ENCODE measurements at places on chromosomes 4 and X.

GRCh38 chrX:69614886-69615285 lies 1.0 kb upstream of the EDA start:
- peak; percentile 10 for DNase-seq

DNA sequence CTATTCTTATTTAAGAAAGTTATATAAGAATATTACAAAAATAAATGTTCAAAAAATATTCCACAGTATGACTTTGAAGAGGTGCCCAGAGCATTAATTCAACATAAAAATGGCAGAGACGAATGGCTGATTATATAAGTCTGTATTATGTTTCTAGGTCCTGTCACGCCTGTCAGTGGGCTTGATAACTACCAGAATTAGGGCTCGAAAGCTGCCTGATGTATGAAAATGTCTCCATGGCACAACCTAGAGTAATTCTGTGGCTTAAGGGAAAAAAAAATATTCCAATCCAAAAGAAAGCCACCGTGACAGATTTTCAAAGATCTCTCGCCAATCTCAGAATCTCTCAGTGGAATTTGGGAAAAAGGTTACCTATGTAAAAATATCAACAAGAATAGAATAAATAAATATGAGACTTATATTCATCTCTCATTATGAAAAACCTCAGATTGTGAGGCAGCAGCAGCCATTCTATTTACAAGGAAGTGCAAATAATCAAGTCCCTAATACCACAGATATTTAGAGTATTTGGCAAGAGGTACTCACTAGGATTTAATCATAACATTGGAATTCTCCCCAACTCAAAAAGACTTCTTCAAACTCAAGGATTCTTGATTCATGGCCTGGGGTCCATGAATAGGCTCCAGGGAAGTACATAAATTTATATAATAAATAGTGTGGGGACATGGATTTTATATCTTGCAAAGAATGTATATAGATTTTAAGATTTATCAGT lies 489.1 kb upstream of the INTU start:
- DNase-seq: no peak

DNA sequence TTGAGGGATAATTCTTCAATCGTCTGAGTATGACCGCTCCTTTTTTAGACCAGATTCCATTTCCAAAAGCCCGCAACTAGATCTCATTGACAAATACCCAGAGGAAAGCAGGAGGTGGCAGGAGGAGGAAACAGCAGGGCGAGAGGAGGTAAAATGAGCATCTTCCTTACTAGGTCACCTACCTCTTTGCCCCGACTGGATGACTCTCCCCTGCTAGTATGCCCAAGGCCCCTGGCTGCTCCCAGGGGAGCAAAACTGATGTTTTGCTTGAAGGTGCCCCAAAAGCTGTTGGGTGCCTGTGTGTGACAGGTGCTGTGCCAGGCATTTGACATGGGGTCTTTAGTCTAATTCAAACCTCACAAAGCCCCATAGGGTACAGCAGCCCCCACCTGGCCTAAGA lies 48.9 kb downstream of the C4orf50 start:
- no peak for DNase-seq

GRCh38 chr4:28106155-28106554 lies 1245.5 kb downstream of the STIM2 start:
- no peak for DNase-seq

GRCh38 chr4:158845311-158846041 lies 76.7 kb downstream of the FNIP2 start:
- no peak for DNase-seq

GRCh38 chrX:106606571-106606970 lies 5.2 kb upstream of the RADX start:
- no peak for DNase-seq

GRCh38 chrX:101986586-101986985 lies 54.8 kb upstream of the ZMAT1 start:
- DNase-seq: no peak

DNA sequence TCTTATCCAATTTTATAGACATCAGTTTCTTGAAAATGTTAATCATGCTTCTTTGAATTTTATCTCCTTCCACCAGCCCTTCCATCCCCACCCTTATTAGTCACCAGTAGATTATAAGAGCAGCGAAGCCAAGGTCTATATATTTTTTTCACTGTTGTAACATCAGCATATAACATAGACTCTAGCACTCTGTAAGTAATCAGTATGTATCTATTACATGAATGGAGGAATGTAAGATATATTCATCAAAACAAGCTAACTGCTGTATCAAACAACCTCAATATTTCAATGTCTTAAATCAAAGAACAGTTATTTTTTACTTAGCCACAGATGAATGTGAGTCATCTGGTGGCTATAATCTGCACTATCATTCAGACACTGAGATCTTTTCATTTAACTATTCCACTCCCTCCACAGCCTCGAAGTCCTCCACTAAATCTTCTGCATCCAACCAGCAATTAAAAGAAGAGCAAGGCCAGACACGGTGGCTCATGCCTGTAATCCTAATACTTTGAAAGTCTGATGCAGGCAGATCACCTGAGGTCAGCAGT lies 178.9 kb downstream of the CENPC start:
- DNase-seq: peak; percentile 86

- peak; percentile 42 for DNase-seq
These were observed 95.8 kb downstream of the ATXN3L start for GRCh38 chrX:13223868-13224567.

- DNase-seq: peak; percentile 64
These were observed 171.7 kb downstream of the SHROOM3 start for GRCh38 chr4:76606645-76607265.

- no peak for DNase-seq
These were observed 1469.0 kb upstream of the PABPC4L start for GRCh38 chr4:135670548-135670947.

DNA sequence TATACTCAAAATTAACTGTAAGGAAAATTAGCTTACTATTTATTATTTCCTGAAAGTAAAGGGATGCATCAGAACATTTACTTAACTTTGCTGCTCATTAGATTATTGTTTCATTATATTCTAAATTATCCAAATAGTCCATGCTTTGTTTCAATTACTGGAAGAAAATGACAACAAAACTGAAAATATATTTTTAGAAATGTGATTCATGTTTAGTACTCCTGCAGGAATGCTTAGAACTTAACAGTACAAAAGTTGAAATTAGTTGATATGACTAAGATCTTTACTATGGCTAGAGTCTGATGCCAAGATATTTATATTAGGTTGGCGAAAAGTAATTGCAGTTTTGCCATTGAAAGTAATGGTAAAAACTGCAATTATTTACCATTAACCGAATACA lies 660.5 kb upstream of the PABPC4L start:
- no peak for DNase-seq

DNA sequence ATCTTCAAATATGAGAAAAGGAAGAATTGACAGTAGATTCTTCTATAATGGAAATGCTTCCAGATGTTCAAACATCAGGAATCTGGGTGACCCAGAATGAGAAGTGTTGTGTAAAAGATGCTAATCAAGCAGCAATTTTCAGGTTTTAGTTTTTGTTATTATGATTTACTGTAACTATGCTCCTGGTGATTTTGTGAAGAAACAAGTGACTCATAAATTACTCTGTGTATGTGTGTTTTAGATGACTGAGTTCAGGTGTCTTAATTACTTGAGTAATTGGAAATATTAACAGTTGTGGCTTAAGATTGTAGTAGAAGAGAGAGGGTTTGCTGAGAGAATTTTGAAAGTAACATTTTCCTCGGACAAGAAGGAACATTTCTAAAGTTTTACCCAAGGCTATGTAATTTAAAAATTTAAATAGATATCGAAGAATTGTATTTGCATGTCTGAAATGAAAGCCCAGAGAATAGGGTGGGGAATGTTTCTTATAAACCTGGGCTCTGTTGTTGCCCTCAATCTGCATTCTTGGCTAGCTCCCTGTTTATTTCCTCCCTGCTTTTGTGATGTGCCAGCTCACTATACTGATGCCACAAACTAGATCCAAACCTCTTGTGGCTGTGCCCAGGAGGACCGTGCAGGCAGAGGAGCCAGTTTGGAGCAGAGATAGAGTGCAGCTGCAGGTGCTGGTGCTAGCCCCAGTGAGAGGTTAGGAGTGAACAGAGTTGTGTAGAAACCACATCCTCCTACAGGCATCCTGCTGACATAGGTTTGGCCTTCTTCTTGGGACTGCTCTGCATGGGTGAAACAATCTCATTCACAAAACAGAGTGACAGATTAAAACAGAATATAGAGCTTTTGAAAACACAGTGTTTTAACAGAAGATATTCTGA lies 25.4 kb upstream of the TNIP3 start:
- DNase-seq: no peak

- DNase-seq: no peak
These were observed 329.2 kb upstream of the EPHA5 start for GRCh38 chr4:65999518-65999871.

DNA sequence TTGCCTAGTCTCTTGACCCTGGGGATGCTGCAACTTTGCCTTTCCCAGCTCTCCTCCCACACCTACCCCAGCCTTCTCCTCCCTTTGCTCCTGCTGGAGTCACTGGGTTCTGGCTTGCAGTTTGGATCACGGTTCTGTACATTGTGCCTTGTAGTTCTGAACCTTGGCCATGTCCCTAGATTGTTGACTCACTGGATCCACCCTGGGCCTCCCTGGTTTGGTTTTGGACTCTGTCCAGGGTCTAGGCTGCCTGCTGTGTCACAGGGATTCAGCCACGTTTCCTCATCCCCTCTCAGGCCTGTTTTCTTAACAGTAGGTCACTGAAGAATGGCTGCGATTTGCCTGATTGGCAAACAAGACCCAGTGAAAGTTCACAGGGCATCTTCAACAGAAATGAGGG lies 11.5 kb upstream of the GABRE start:
- DNase-seq: no peak

GRCh38 chr4:169464080-169464479 lies 148.3 kb downstream of the NEK1 start:
- no peak for DNase-seq

GRCh38 chr4:80229590-80229989 lies 32.3 kb downstream of the PRDM8 start:
- no peak for DNase-seq

DNA sequence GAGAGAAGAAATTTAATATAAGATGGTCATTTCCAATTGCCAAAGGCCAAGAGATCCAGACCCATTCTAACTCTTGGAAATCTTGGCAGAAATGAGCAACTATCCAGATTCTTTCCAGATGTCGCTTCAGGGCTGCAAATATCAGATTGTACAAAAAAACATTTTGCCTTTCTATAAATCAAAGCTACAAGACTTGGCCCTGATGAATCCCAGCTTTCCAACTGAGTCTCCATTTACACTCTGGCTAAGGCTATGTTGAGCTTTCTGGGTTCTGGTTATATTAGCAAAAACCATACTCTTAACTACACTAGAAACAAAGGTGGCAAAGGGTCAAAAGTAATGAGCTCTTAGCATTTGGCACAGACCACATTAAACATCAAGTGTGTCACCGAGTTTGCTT lies 345.8 kb downstream of the OPHN1 start:
- no peak for DNase-seq

DNA sequence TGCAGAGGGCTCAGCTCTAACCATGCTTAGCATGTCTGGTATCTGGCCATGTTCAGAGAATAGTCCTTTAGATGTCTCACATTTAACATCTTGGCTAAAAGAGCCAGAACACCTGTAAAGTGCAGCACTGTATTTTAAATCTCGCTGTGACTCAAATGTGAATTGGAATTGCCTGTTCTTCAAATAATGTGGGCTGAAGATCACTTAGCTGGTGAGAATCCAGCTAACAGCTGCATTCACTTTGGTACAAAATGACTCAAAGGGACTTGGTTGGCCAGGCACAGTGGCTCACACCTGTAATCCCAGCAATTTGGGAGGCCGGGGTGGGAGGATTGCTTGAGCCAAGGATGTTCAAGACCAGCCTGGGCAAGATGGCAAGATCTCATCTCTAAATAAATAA lies 63.5 kb upstream of the PLAC8 start:
- no peak for DNase-seq

GRCh38 chrX:7127056-7127455 lies 20.5 kb upstream of the STS start:
- no peak for DNase-seq

DNA sequence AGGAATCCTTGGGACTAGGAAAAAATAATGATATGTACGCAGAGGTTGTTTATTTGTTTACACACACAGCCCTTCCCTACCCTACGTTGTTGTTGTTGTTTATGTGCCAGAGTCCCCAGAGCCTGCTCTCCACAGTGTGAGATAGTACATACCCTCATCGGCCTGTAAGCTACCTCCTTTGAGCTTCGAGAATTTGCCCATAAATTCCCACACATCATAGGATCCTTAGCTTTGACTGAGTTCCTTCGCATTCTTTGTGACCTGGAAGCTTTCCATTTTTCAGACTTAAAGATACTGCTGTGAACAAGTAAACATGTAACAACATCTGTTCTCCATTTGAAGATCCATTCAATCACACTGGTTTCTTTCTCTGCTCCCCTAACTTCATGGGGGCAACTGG lies 114.5 kb downstream of the IRF2 start:
- DNase-seq: peak; percentile 61

DNA sequence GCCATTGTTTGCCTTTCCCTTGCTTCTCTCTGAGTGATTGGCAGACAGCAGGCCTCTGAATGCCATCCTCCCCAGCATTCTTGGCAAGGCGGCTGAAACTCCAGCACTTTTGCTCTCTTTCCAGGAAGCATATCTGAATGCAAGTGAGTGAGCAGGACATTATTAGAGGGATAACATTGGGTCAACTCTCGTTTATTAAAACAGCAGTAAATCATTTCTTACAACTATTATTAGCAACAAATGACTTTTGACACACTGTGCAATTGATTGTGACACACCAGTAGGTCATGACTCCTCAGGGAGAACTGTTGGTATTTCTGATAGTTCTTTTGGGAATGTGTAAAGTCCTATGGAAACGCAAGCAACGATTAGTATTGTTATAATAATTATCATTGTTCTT lies 103.8 kb downstream of the EFNB1 start:
- DNase-seq: peak; percentile 59

DNA sequence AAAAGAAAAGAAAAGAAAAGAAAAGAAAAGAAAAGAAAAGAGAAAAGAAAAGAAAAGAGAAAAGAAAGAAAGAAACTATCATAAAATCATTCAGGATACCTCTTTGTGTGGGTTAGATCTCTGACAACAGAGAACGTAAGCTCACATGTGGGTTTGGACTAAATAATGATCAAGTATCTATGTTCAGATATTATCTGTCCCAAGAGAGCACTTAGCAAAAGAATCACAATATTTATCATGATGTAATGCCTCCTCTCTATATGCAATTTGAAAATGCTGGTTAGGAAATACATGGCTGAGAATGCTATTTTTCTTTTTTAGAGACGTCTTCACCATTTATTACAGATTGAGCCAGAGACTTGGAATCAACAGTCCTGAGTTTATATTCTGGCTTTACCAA lies 191.3 kb downstream of the KCNIP4 start:
- DNase-seq: no peak
